ENCODE measurements at places on chromosomes 16 and 17.

GRCh38 chr17:49741009-49741691 lies 22.8 kb downstream of the FAM117A start:
- DNase-seq, result no peak

DNA sequence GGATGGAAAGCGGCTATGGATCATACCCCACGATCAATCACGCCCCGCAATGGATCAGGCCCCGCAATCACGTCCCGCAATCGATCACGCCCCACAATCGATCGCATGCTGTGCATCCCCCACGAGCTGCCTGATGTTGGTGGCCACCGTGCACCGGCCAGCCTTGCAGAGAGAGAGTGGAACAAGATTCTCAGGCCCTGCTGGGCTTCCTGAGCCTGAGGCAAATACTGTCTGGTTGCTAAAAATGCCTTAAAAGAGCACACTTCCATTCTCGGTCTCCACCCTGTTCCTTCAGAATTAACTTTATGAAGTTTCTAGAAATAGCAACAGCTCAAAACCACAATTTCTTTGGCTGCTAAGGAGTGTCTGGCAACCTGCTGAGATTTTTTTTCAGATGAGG lies 81.5 kb downstream of the VPS53 start:
- no peak for DNase-seq

GRCh38 chr16:68368301-68368888 lies 57.6 kb downstream of the PRMT7 start:
- DNase-seq, result no peak

GRCh38 chr16:81748476-81749198 lies 30.5 kb upstream of the PLCG2 start:
- DNase-seq, result no peak

GRCh38 chr17:57603546-57603945 lies 141.6 kb downstream of the CCDC182 start:
- no peak for DNase-seq

DNA sequence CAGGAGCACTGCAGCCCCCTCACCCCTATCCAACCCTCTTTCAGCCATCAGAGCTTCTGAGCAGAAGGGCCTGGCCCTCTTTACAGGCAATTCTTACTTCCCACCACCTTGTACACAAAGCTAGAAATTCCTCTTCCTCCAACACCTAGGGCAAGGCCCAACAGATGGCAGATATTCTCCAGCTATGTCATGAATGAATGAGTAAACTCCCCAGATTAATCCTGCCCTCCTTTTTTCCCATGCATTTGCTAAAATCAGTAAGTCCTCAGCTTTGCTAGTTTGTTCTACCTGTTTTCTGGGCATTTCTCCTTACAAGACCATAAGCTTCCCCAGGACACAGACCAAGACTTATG lies 20.4 kb upstream of the MRPS23 start:
- no peak for DNase-seq

DNA sequence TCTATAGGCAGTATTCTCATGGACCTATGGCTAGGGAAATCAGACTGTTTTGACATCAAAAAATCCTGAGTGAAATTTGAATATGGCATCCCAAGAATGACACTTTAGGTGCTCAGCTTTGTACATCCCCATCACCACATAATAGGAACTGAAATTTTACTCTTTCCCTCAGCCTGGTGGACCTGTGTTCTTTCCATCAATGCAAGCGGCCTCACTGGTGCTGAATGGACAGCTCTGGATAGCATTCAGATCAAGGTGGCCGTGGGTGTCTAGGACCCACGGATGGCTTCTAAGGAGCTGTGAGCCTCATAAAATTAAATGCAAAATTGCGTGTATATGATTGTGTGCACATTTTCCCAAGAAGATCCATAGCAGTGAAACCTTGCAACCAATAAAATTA lies 152.6 kb downstream of the MAP2K6 start:
- DNase-seq, result no peak

- DNase-seq, result no peak
Observed at GRCh38 chr16:51155820-51156806, 5.0 kb upstream of the SALL1 start.

GRCh38 chr16:88593489-88593888 lies 23.3 kb downstream of the ZC3H18 start:
- no peak for DNase-seq

GRCh38 chr16:56424404-56424764 lies 961 bp downstream of the AMFR start:
- no peak for DNase-seq

GRCh38 chr16:58236231-58236690 lies 38.4 kb upstream of the CSNK2A2 start:
- DNase-seq, result no peak

- DNase-seq, result no peak
Observed at GRCh38 chr17:31594416-31594815, 202.9 kb downstream of the RAB11FIP4 start.

- DNase-seq, result no peak
Observed at GRCh38 chr16:20203272-20203671, 124.0 kb downstream of the GP2 start.

DNA sequence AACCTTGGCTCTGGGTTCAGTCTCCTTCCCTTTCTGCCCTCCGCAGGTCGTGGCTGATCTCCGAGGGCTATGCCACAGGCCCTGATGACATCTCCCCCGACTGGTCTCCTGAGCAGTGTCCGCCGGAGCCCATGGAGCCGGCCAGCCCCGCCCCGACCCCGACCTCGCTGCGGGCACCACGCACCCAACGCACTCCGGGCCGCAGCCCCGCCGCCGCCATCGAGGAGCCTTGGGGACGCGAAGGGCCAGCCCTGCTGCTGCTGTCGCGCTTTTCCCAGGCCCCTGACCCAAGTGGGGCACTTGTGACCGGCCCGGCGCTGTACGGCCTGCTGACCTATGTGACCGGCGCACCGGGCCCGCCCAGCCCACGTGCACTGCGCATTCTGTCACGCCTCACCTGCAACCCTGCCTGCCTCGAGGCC lies 5.1 kb downstream of the ARMC5 start:
- DNase-seq, result no peak
